ENCODE measurements at places on chromosomes 5 and 9.

DNA sequence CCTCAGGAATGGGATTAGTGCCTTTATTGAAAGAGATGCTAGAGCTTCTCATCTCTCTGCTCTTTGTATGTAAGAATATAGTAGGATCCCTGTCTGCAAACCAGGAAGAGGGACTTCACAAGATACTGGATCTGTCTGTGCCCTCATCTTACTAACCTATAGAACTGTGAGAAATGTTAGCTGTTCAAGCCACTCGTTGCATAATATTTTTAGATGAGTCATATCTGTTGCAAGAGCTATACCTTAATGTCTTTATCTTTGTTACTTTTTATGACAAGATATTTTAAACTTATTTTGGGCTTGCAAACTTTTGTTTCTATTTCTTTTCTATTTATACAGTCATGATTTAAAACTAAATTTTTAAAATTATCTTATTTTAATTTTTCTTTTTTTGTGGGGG is 1296.8 kb upstream of the CDH6 start:
- DNase-seq = no peak

DNA sequence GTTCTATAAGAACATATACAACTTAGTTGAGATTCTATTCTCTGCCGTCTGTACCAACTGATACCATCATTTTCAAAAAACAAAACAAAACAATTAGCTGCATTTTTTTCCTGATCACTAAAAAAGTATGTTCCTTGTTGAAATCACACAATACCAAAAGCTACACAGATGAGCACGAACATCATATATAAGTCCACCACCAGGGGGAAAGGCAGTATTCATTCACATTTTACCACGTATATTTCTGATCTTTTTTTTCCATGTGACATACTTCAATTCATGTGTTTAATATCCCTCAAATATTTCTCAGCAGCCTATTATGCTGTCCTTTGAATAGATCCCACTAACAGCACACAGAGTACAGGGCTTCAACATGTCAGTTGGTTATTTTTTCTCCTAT is 40.6 kb downstream of the IRX2 start:
- DNase-seq = peak; percentile 32

- DNase-seq = no peak
Observed at GRCh38 chr5:114377050-114377844, 15.4 kb downstream of the KCNN2 start.

DNA sequence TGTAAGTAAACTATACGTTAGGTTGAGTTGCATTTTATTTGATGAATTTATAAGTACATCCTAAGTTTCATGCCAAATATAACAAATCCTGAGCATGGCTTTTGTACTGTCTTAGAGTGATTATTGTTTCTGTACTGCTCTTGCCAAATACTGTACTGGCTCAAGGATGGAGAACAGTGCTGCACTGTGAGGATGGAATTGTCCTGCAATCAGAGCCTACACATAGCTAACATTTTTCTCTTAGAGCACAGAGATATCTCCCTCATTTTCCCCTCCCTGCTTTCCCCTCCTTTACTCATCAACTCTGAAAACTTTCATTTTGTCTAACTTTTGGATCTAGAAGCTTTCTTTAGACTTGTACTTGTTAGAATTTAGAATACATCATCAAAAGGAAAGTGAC is 28.3 kb downstream of the LRRC70 start:
- DNase-seq = peak; percentile 20
